Right atrium auricular region (tissue), 2 donors: ENCODE measurements at places on chromosomes 12 and 14.
A peak's percentile ranks its signal among the peaks of the same experiment; 100 is the strongest.

GRCh38 chr14:60273956-60274355, 24.9 kb downstream of the PPM1A start:
- DNase-seq, result no peak
- no peaks in the 10 kb centered on the region for H3K27me3 ChIP-seq
- H3K4me3 ChIP-seq, result no peak overlapping the region
- peaks cover 58% of the 10 kb centered on the region for H3K4me1 ChIP-seq
- no peak overlapping the region for H3K27ac ChIP-seq

- H3K4me1 ChIP-seq, result no peaks in the 10 kb centered on the region
- H3K27ac ChIP-seq, result no peak overlapping the region
- H3K4me3 ChIP-seq, result no peak overlapping the region
Observed at GRCh38 chr12:95303476-95303875, 85.9 kb downstream of the VEZT start.

DNA sequence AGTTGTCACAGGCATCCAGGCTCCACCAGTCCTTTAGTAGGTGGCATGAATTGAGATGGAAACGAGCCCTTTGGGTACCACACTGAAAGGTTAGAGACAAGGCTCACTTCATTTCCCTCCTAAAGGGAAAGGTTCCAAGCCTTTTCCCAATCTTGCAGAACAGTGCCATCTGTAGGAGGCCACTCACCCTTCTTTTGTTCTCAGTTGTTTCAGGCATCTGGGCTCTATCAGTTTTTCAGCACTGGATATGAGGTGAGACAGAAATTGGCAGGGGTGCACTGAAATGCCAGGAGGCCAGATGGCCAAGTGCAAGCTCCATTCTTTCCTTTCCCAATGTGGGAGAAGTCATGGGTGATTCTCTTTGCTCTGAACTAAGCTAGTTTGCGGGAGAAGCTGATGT, 15.2 kb downstream of the FBXO33 start:
- no peaks in the 10 kb centered on the region for H3K4me1 ChIP-seq
- H3K27me3 ChIP-seq, result no peaks in the 10 kb centered on the region
- H3K27ac ChIP-seq, result no peak overlapping the region
- no peak for DNase-seq

- DNase-seq, result no peak
- H3K36me3 ChIP-seq, result no peaks in the 10 kb centered on the region
- no peak overlapping the region for H3K27ac ChIP-seq
Observed at GRCh38 chr14:99247101-99247729, 24.8 kb downstream of the BCL11B start.

- DNase-seq, result no peak
- H3K27me3 ChIP-seq, result no peaks in the 10 kb centered on the region
- no peak overlapping the region for H3K27ac ChIP-seq
- no peak overlapping the region for H3K4me3 ChIP-seq
Observed at GRCh38 chr14:23013054-23013748, 3.3 kb upstream of the C14orf93 start.

- H3K4me3 ChIP-seq, result no peak overlapping the region
- H3K27ac ChIP-seq, result no peak overlapping the region
- no peaks in the 10 kb centered on the region for H3K27me3 ChIP-seq
- H3K36me3 ChIP-seq, result no peaks in the 10 kb centered on the region
Observed at GRCh38 chr14:102772781-102773570, 4.3 kb upstream of the TRAF3 start.

DNA sequence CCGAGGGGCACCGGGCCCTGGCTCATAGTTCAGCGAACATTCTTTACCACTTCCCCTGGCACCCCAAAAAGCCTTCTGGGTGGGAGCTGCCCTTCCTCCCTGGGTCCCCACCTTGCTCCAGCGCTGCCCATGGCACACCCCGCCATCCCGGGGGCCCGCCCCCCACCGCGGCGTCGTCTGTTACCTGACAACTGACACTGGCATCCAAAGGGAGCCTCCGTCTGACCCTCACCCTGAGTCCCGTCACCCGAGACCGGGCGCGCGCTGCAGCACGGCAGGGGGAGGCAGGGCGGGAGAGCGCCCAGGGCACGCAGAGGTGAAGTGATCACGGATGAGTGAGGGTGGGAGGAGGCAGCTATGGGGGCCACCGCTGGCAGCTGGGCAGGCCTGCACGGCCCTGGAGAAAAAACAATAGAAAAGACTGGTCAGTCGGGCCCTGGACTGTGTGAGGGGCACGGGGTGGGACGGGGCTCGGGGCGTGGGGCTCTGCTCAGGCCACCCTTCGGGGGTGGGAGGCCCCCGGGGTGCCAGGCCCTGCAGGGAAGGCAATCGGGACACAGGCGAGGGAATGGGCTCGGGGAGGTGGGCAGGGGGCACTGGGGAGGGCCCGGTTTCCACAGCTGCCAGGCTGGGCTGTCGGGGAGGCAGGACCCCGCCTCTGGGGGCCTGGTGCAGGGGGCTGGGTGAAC, 40.7 kb downstream of the BCL11B start:
- no peaks in the 10 kb centered on the region for H3K27me3 ChIP-seq
- no peaks in the 10 kb centered on the region for H3K4me1 ChIP-seq
- DNase-seq, result no peak
- no peaks in the 10 kb centered on the region for H3K36me3 ChIP-seq
- no peak overlapping the region for H3K4me3 ChIP-seq
- no peak overlapping the region for H3K27ac ChIP-seq

DNA sequence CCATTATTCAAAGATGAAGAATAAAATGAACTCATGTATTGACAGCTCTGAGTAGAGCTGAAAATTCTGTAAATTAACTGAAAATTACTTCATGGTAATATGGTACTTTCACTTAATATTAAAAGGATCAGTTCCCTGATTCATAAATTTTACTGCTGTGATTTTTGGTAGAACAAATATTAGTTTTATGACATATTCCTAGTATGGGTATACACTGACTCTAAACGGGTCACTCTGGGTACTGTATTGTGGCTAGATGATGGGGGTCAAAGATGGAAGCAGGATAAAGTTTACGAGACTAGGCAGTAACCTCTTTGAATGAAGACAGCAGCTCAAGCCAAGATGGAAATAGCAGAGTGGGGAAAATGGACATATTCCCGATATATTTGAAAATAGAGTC, 135.5 kb downstream of the NUAK1 start:
- H3K36me3 ChIP-seq, result no peaks in the 10 kb centered on the region
- no peak overlapping the region for H3K27ac ChIP-seq
- H3K4me3 ChIP-seq, result no peak overlapping the region
- DNase-seq, result no peak

DNA sequence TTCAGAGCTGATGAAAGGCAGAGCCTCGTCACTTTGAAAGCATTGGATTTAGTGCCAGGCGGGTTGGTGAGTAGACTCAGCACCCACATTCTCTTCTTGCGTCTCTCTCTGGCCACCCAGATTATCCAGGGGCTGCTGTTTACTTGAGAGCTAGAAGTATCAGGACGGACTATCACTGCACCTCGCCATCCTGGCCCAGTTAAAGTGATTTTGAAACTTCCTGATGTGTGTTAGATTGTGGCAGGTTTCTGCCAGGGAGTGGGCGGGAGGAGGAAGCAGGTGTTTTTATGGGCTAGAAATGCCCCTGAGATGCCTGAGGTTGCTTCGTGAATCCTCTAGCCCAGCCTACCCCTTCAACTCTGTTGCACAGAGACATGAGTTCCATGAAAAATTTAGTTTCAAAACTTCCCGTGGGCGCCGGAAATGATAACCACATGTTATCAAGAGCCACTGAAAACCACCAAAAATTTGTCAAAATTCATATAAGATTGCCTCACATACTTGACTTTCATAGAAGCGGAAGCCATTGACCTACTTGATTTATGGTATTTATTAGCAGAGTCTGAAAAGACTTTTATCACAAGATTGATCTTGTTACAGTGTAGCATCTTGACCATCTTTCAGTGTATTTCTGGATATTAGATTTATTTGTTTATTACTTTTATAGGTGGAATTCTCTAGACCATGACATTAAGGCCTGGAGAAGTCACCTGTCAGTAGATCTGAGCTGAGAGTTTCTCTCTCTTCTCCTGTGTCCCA, 466.0 kb downstream of the RAD51B start:
- H3K36me3 ChIP-seq, result no peaks in the 10 kb centered on the region
- H3K27ac ChIP-seq, result peak overlapping the region; percentile 41
- H3K4me1 ChIP-seq, result peaks cover 14% of the 10 kb centered on the region
- no peak for DNase-seq
- no peaks in the 10 kb centered on the region for H3K27me3 ChIP-seq
- H3K4me3 ChIP-seq, result no peak overlapping the region

- H3K4me1 ChIP-seq, result no peaks in the 10 kb centered on the region
- no peaks in the 10 kb centered on the region for H3K27me3 ChIP-seq
- H3K27ac ChIP-seq, result no peak overlapping the region
- DNase-seq, result no peak
- H3K36me3 ChIP-seq, result no peaks in the 10 kb centered on the region
- H3K4me3 ChIP-seq, result no peak overlapping the region
Observed at GRCh38 chr12:82144505-82144904, 213.7 kb downstream of the CCDC59 start.

DNA sequence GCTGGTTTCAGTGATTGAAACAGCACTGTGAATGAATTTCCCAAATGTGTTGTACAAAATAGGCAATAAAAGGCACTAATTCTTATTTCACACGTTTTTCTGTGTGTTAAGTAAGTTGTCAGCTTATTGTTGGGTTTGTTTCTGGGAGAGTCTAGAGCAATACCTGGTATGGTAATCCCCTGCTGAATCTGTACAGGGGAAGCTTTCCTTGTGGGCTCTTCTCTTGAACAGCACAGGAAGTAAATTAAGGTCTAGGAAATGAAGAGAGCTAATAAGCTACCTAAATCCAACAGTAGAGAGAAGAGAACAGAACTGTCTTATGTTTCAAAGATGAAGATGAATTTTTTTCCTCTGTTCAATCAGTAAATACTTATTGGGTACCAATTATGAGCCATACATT, 406.7 kb downstream of the TMTC2 start:
- H3K27me3 ChIP-seq, result no peaks in the 10 kb centered on the region
- no peaks in the 10 kb centered on the region for H3K36me3 ChIP-seq
- no peaks in the 10 kb centered on the region for H3K4me1 ChIP-seq

DNA sequence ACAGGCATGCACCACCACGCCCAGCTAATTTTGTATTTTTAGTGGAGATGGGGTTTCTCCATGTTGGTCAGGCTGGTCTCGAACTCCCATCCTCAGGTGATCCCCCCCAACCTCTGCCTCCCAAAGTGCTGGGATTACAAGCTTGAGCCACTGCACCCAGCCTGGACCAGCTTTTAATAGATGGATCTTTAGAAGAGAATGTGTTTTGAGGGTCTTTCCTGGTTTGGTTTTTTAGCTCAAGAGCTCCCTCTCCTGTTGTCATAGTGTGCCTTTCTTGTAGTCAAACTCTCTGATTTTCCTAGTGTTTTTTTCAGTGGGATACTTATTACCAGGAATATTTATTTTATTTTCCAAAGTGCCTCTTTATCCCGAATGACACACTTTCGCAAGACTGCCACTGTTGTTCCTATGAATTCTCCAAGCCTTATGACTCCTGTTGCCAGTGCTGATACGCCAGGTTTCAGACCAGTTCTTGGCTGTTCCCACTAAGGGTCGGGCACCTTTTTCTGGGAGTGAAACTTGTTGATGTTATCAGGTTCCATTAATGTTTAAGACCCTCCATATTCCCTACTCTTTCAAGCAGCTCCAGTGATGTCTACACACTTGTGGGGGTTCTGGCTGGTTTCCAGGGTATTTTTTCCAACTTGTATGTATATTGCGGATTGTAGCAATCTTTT, 31.5 kb upstream of the LIMA1 start:
- no peaks in the 10 kb centered on the region for H3K27me3 ChIP-seq
- H3K27ac ChIP-seq, result no peak overlapping the region
- H3K4me3 ChIP-seq, result no peak overlapping the region
- no peak for DNase-seq

- no peaks in the 10 kb centered on the region for H3K4me1 ChIP-seq
- H3K4me3 ChIP-seq, result no peak overlapping the region
- H3K36me3 ChIP-seq, result no peaks in the 10 kb centered on the region
- DNase-seq, result no peak
Observed at GRCh38 chr12:121860257-121860656, 1.6 kb upstream of the HPD start.

GRCh38 chr12:8156845-8157244, at the start of gene ZNF705A:
Gene ZNF705A (plus strand): TSS chr12:8157015. CDS start chr12:8172626, 15,611 bp downstream.
- no peaks in the 10 kb centered on the region for H3K36me3 ChIP-seq
- DNase-seq, result no peak
- H3K27me3 ChIP-seq, result no peaks in the 10 kb centered on the region
- H3K4me3 ChIP-seq, result no peak within 1 kb of the TSS
- no peak within 1 kb of the TSS for H3K27ac ChIP-seq

DNA sequence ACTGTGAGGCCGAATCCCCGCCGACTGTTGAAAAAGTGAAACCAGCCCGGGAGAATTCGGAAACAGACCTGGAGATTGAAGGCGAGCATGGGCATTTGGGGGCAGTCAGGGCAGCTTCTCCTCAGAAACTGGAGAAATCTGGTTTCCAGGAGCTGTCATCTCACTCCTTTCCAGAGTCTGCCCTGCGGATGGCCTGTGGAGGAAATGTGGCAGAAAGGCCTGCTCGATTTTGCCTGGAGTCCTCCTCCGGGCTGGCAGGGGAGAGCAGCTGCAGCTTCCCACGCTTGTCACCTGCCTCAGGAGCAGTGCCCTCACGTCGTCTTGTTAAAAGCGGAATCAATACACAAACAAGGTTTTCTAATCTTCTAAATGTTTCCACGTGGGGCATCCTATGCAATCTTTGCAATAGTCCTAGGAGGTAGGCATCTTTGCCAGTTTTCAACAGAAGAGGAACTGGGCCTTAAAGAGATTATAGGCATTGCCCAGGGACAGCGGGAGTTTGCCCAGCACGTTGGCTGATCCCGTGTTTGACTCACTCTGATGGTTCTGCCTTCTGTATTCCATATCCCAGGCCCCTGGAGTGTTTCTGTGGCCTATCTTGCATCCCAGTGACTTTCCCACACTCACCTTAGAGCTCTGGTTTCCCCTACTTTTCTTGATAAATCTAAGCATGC, 2.3 kb downstream of the LRRC74A start:
- no peaks in the 10 kb centered on the region for H3K36me3 ChIP-seq
- no peaks in the 10 kb centered on the region for H3K27me3 ChIP-seq
- H3K4me1 ChIP-seq, result peaks cover 15% of the 10 kb centered on the region

DNA sequence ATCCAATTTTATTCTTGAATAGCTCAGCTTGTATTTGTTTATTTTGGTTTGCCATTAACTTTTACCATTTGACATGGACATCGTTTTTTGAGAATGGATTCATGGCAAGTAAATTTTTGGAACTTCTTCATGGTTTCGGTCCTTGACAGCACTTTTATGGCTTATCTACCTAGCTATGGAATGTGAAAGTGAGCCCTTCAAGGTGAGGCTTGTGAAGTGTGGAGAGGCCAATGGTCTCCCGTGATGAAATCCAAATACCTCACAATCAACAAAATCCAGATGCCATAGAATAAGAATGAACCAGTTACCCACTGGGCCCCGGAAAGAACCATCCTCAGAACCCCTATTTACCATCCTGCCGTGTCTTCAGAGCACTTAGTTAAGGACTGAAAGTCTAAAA, 978.8 kb downstream of the FSCB start:
- H3K27ac ChIP-seq, result no peak overlapping the region
- H3K36me3 ChIP-seq, result no peaks in the 10 kb centered on the region
- no peak for DNase-seq
- H3K4me1 ChIP-seq, result no peaks in the 10 kb centered on the region

- no peak overlapping the region for H3K27ac ChIP-seq
- no peak for DNase-seq
- no peak overlapping the region for H3K4me3 ChIP-seq
- H3K4me1 ChIP-seq, result no peaks in the 10 kb centered on the region
- no peaks in the 10 kb centered on the region for H3K36me3 ChIP-seq
Observed at GRCh38 chr12:7460375-7461259, 16.7 kb upstream of the CD163L1 start.
